Central memory CD8-positive, alpha-beta T cell (primary cell): ENCODE measurements at places on chromosomes 7 and 10.

DNA sequence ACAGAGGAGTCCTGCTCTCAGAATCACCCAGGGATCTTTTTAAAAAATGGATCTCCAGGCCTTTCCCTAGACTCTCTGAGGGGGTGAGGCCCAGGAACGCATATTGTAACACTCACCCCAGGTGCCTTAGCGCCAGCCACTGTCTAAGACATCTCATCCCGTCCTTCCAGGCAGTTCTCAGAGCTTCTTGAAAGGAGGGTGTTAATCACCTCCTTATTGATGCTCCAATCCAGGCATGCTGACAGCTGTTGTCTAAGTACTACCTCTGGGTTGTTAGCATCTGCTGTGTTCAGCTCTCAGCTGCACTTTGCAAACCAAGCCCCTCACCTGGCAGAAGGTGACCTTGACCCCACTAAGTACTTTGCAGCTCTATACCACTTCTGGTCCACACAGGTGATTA lies 36.0 kb downstream of the KIAA1549 start:
- H3K4me3 ChIP-seq = no peak overlapping the region
- no peaks in the 10 kb centered on the region for H3K36me3 ChIP-seq
- no peak overlapping the region for H3K27ac ChIP-seq
- H3K27me3 ChIP-seq = peaks cover 44% of the 10 kb centered on the region

DNA sequence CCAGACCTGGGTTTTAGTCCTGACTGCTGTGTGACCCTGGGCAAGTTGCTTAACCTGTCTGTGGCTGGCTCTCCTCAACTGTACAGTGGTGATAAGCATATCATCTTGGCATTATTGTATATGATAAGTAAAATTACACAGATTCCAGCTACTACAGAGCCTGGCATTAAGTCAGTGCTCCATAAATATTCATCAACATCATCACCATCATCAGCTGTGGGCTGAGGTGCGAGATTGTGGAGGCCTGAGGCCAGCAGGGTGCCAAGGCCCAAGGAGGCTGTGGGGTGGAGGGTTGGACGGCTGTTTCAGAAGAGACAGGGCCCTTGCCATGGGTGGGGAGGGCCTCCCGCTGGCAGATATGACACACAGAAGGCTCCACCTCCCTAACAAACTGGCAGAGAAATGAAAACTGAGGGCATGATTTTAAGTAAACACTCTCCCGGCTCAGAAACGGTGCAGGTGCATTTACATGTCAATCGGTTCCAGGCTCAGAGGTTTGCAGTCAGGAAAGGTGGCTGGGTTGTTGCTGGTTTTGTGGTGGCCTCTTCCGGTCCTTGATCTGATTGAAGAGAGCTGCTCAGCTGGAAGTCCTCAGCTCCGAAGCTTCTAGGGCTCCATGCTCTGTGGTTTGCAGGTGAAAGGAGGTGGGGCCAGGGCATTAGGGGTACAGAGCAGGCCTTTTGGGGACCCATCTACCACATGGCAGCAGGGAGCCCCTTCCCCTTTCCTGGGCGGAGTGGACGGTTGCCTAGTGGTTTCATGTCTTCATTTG lies 10.2 kb downstream of the CRYGN start:
- peak overlapping the region; percentile 79 for H3K27ac ChIP-seq
- no peaks in the 10 kb centered on the region for H3K27me3 ChIP-seq
- peaks cover 5% of the 10 kb centered on the region for H3K36me3 ChIP-seq
- peaks cover 39% of the 10 kb centered on the region for H3K4me1 ChIP-seq
- peak; percentile 56 for DNase-seq
- peak overlapping the region; percentile 67 for H3K4me3 ChIP-seq

- no peaks in the 10 kb centered on the region for H3K27me3 ChIP-seq
- H3K36me3 ChIP-seq = peaks cover 2% of the 10 kb centered on the region
- H3K4me1 ChIP-seq = peaks cover 11% of the 10 kb centered on the region
- peak overlapping the region; percentile 29 for H3K27ac ChIP-seq
- H3K4me3 ChIP-seq = no peak overlapping the region
- DNase-seq = no peak
Observed at GRCh38 chr7:36820527-36821170, 96.4 kb upstream of the AOAH start.

DNA sequence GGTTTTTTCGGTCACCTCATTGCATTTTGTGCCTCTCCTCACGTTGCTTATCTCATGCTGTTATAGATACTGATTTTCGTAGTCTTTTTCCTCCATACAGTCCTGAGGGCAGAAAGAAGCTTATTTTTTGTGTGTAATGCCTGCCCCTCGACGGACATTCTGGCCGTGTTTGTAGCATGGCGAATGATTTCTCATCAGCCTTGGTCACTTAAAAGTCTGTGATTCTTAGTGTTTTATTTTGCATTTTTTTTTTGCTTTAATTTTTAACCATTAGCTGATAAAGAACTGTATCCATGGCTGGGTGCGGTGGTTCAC lies 469 bp upstream of the NOC3L start:
- H3K4me1 ChIP-seq = peaks cover 27% of the 10 kb centered on the region
- H3K27me3 ChIP-seq = no peaks in the 10 kb centered on the region
- H3K27ac ChIP-seq = peak overlapping the region; percentile 99
- H3K4me3 ChIP-seq = peak overlapping the region; percentile 94
- peaks cover 21% of the 10 kb centered on the region for H3K36me3 ChIP-seq

GRCh38 chr7:81507221-81507620 lies 262.6 kb downstream of the HGF start:
- no peak overlapping the region for H3K4me3 ChIP-seq
- DNase-seq = no peak
- no peak overlapping the region for H3K27ac ChIP-seq
- H3K27me3 ChIP-seq = no peaks in the 10 kb centered on the region

- peaks cover 31% of the 10 kb centered on the region for H3K27me3 ChIP-seq
- H3K4me3 ChIP-seq = peak overlapping the region; percentile 29
- no peak for DNase-seq
- peaks cover 12% of the 10 kb centered on the region for H3K4me1 ChIP-seq
Observed at GRCh38 chr7:22726345-22726906, 574 bp upstream of the IL6 start.

DNA sequence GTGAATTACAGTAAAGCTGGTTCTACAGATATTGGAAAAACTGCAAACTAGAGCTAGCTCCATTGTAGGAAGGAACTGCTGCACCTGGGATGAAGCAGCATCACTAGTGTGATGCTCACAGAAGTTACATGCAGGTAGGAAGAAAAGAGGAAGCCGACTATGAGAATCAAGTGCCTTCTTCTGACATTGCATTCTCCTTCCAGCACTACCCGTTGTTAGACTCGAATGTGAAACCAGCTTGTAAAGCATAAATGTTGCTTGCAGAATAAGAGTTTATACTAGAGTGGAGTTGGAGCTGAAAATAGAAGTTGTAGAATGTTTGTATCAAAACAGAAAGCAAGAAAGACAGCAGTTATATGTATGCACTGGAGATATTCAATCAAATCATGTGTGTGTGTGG lies 49.9 kb downstream of the TRIM24 start:
- no peak overlapping the region for H3K4me3 ChIP-seq
- H3K36me3 ChIP-seq = peaks cover 16% of the 10 kb centered on the region
- H3K27ac ChIP-seq = no peak overlapping the region
- DNase-seq = no peak
- H3K27me3 ChIP-seq = no peaks in the 10 kb centered on the region

GRCh38 chr10:97066877-97067555 lies 118.7 kb downstream of the SLIT1 start:
- no peak overlapping the region for H3K4me3 ChIP-seq
- peaks cover 3% of the 10 kb centered on the region for H3K36me3 ChIP-seq
- no peak overlapping the region for H3K27ac ChIP-seq
- no peaks in the 10 kb centered on the region for H3K4me1 ChIP-seq
- DNase-seq = no peak

- H3K27ac ChIP-seq = no peak overlapping the region
- no peak for DNase-seq
- no peaks in the 10 kb centered on the region for H3K36me3 ChIP-seq
- peaks cover 51% of the 10 kb centered on the region for H3K27me3 ChIP-seq
- H3K4me3 ChIP-seq = no peak overlapping the region
- no peaks in the 10 kb centered on the region for H3K4me1 ChIP-seq
Observed at GRCh38 chr10:707861-708260, 18.4 kb upstream of the DIP2C start.

DNA sequence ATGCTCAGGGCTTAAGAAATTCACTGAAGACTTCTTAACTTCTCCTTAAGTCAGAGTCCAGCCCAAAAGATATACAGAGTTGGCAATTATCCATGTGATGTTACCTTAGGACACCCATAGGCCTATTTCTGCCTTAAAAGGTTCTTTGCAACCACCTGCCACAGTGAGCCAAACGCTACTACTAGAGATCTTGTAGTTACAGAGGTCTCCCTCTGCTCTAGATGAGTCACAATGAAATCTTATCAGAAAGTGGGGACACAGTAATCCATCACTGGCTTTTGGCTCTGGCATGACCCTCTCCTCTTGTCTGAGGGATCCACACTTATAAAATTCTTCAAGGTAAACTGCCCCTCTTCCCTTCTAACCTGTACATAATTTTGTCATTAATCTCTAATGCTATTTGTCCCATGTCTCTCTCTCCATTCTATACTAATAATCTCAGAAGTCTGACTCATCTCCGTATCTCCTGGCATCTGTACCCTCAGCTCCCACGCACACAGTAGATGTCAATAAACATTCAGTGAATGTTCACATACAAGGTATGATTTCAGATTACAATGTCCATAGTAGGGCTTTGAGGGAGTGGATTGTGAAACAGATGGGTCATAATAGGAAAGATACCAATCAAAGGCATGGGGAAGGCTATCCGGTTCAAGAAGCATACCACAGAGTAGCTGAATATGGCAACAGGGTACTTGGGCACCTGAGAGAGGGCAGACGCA lies 112.1 kb downstream of the SGMS1 start:
- H3K27me3 ChIP-seq = no peaks in the 10 kb centered on the region
- no peak for DNase-seq
- peak overlapping the region; percentile 61 for H3K27ac ChIP-seq
- H3K4me3 ChIP-seq = peak overlapping the region; percentile 74
- H3K36me3 ChIP-seq = peaks cover 13% of the 10 kb centered on the region

- no peak overlapping the region for H3K27ac ChIP-seq
- no peak overlapping the region for H3K4me3 ChIP-seq
- no peaks in the 10 kb centered on the region for H3K36me3 ChIP-seq
- no peaks in the 10 kb centered on the region for H3K4me1 ChIP-seq
- no peak for DNase-seq
- no peaks in the 10 kb centered on the region for H3K27me3 ChIP-seq
Observed at GRCh38 chr7:114432703-114433102, 18.1 kb downstream of the FOXP2 start.

- no peaks in the 10 kb centered on the region for H3K4me1 ChIP-seq
- DNase-seq = no peak
- no peaks in the 10 kb centered on the region for H3K36me3 ChIP-seq
- no peaks in the 10 kb centered on the region for H3K27me3 ChIP-seq
- no peak overlapping the region for H3K4me3 ChIP-seq
- no peak overlapping the region for H3K27ac ChIP-seq
Observed at GRCh38 chr10:31215052-31215451, 104.0 kb upstream of the ZEB1 start.

DNA sequence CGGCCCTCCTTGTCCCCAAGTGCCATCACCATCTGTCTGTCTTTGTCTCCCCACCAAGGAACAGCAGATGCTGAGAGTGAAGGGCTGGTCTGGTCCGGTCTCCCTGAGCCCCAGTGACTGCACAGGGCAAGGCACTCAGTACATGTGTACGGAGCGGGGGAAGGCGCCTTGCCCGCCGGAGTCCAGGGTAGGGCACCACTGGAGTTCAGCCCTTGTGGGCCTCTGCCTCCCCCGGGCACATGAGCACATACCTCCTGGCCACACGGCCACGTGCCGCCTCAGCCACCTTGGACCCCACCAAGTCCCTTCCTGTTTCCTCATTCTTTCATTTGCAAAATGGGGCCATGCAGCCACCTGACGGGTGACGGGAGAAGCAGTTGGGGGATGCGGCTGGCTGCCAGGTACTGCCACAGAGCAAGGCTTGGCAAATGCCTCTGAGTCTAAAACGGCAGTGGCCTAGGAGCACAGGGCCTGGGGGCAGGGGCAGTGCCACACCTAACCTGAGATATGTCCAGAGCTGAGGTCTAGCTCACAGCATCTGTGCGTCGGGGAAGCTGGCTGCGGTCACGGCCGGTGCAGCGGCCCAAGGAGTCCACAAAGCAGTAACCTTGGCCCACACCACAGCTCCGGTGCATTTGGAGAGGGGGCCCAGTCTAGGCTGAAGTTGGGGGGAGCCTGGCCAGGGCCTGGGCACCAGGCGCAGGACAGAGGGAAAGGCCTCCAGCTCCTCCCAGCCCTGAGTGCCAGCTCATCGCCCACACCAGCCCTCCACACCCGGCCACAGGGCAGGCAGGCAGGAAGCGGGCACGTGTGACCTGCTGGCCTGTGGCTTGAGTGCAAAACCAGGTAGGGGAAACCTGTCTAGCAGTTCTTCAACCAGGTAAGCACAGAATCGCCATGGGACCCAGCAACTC lies 5.2 kb downstream of the ADAP1 start:
- peak overlapping the region; percentile 44 for H3K27ac ChIP-seq
- no peak for DNase-seq
- no peaks in the 10 kb centered on the region for H3K27me3 ChIP-seq

DNA sequence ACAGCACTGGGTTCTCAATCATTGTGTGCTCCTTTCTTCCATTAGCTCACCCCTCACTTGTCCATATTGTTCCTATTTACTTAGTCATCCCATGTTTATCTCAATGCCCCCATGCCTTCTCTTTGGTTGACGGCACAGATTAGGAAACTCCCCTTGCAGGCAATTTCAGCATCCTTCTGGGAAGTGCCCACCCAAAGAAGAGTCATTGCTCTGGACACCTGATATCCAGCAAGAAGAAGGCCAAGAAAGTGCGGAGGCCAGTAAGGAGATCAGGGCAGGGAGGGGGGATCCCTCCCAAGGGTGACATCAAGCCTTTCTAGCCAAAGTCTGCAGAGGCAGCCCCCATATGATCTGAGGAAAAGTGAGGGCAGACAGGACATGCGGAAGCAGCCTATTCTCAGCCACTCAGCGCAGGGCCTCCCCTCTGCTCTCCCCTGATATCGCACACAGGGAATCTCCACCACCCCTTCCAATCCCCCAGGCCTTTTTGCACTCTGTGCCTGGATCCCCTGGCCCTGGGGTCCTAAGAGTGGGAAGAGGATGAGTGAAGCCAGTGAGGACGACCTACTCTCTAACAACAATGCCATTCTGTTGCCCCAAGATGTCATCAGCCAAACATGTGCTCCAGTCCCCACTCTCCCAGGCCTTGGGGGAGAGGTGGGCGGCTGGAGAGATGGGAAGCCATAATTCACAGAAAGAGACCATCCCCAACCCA lies 1.8 kb downstream of the TRPV6 start:
- H3K36me3 ChIP-seq = no peaks in the 10 kb centered on the region
- H3K4me3 ChIP-seq = no peak overlapping the region

DNA sequence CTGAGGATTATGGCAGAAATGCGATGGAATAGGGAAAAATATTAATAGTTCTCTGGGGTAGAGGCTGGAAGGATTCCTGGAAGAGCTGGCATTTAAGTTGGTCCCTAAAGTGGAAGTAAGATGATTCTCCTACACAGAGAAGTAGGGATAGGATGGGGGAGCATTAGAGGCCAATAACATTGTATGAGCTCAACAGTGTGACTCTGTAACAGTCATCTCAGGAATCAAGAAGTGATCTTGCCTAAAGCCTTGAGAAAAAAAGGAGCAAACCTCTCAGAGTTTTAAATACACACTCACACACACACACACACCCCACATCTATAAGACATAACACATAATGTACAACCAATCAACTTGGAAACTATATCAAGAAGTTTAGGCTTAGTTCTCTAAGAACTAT lies 117.7 kb upstream of the CDK1 start:
- DNase-seq = no peak
- H3K4me1 ChIP-seq = peaks cover 28% of the 10 kb centered on the region
- no peak overlapping the region for H3K27ac ChIP-seq
